NCI-H1417 treated with DMSO at 0.1 percent for 48 hours (cell line): ENCODE measurements at places on chromosomes 12 and 14.

DNA sequence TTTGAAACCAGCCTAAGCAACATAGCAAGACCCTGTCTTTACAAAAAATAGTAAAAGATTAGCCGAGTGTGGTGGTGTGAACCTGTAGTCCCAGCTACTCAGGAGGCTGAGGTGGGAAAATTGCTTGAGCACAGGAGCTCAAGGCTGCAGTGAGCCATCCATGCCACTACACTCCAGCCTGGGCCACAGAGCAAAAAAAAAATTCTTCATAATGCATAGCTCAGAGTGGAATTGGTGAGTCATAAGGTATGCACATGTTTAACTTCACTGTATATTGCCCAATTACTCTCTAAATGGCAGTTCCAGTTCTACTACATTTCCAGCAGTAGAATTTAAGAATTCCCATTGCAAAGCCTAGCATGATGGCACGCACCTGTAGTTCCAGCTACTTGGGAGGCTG lies 26.8 kb upstream of the CLIP1 start:
- no peak for DNase-seq

GRCh38 chr12:108728820-108729611 lies 2.3 kb downstream of the CORO1C start:
- DNase-seq = no peak

DNA sequence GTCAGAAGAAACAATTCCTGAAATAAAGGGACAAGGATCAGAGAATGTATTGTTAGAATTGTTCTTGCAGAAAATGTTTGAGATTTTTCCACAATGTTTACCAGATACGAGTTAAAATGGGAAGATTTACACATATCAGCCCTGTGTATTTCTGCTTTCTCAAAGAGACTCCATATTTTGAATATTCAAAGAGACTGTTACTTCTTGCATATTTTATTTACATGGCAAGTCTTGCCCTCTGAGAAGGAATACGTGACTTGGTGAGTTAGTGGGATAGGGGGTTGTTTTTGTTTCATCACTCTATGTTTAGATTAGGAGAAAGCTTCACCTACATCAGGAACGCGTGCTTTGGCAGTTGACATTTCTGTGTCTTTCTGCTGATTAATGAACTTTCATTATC lies 56.1 kb upstream of the ZDHHC17 start:
- no peak for DNase-seq

GRCh38 chr14:99325591-99325990 lies 53.6 kb upstream of the BCL11B start:
- DNase-seq = no peak

DNA sequence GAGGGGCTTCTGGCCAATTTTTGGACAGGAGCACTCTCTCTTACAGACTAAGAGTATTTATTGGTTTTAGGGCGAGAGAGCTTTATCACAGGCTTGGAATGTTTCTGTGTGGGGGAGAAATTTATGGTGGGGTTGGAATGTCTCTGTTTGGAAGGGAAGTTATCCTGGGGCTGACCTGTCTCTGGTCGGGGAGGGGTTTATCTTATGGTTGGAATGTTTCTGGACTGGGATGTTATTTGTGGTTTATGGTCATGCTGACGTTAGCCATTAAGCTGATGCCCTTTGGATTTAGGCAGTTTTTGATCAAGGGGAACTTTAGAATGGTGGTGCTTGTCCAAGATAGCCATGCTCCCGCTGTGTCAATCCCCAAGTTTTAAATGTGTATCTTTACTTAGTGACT lies 614.8 kb downstream of the DIO2 start:
- DNase-seq = no peak

GRCh38 chr12:115752913-115753726 lies 524.4 kb downstream of the MED13L start:
- no peak for DNase-seq
